KBM-7 (cell line): ENCODE measurements at places on chromosomes 4 and X.
A peak's percentile ranks its signal among the peaks of the same experiment; 100 is the strongest.

DNA sequence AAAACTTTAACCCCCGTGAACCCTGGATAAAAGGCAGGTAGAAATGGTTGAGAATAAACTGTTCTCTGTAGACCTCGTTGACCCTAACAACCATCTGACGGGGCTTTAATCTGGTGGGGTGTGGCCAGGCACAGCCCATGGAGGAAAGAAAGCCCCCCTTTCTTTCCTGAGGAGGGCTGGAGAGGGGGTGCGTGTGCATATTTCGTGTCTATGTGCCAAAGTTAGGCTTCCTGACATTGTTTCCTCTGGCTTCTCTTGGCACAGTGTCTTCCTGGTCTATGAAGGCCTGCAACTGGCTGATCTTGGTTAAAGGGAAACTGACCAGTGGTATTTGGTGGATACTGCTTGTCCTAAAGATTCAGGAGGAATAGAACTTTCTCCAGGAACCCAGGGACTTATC is 97.1 kb downstream of the MGST2 start:
- DNase-seq = no peak

- DNase-seq = no peak
These were observed 13.5 kb downstream of the LETM1 start for GRCh38 chr4:1842339-1842895.

DNA sequence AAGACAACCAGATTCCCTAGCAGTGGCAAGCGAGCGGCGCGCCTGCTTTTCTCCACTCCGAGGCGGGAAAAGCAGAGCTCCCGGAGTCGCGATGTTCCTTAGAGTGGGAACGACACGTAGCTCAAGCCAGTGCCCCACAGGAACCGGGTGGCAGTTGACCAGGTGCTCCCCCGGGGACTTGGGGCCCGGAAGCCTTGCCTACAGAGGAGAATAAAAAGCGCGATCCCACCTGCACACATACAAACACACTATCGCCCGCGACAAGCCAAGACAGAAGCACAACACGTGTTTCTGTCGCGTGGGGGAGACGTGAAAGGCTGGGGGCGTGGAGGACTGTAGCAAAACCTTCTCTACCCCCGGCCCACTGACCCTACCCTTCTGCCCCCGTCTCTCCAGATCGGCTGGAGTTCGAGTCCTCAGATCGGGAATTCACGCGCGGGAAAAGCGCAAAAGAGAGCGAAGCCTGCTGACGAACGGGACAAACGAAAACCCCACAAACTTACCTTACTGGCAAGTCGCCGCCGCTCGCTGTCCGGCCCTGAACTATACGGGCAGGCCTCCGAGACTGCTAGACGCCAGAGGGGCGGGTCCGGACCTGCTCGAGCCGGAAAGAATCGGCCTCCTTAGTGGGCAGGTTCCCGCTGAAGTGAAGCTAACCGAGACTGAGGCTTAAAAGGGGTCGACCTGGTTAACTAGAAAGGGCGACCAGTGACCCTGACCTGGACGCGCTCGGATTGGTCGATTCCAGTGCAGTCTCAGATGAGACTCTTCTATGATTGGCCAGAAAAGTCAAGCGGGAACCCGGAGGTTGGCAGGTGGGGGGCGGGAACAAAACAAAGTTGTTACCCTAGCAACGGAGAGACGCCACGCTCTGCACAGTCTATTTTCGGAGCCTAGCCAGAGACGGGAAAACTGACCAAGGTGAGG is at the start of the genes DNAAF6 and NUP62CL:
TSS of gene DNAAF6 (plus strand) at position 842 of the 927 bp plus-strand sequence. CDS start 6,265 bp downstream, outside the sequence.
TSS of gene NUP62CL (minus strand) at position 664 of the 927 bp plus-strand sequence. CDS start 31,287 bp downstream, outside the sequence.
- DNase-seq = peak; percentile 97

DNA sequence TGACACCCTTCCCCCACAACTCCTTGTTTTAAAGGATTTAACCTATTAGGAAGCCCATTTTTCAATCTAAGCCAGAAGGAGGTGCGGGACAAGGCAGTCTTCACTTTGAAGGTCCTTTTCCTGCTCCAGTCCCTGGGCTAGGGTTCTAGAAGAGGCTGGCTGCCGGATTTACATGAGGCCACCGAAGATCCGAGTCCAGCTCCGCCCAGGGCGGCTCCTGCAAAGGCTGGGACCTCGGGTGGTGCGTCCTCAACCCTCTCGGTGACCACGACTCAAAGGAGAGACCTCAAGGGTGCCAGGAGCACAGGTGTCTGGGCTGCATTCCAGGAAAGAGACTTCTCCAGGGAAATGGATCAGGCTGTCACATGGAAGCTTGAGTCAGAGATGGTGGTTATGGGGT is 471.6 kb downstream of the PCDH19 start:
- DNase-seq = no peak

GRCh38 chr4:152610131-152610530 is 69.7 kb downstream of the TMEM154 start:
- no peak for DNase-seq

DNA sequence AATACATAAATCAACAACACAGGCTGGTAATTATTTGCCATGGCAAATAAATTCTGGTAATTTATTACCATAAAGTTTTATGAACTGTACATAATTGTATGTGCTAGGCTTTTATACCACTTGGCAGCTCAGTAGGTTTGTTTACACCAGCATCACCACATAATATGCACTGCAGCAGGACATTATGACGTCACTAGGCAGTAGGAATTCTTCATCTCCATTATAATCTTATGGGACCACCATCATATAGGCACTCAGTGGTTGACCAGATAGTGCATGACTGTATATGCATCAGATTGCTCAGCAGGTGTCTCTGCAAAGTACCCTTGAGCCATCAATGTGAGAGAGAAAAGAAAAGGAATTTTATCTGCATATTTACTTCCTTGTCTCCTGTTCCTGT is 295.4 kb downstream of the CFAP47 start:
- no peak for DNase-seq

DNA sequence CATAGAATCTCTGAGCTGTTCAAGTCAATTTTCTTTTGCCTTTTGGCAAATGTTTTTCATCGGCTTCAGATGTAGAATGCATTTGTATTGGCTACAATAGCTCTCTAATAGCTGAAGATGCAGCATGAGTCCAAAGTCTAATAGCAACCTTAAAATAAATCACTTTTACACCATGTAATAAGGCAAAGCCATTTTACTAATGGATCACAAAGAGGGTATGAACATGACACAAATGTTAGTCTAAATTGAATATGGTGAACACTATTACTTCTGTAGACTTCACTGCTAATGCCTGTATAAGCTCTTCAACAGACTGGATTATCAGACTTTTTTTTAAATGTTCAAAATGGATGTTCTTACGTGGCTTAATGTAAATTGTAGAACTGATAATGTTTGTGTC is 645.3 kb downstream of the TLL1 start:
- no peak for DNase-seq

GRCh38 chr4:78293348-78293747 is 236.2 kb downstream of the FRAS1 start:
- no peak for DNase-seq

- no peak for DNase-seq
These were observed 16.8 kb downstream of the SMAD1 start for GRCh38 chr4:145498430-145498829.

DNA sequence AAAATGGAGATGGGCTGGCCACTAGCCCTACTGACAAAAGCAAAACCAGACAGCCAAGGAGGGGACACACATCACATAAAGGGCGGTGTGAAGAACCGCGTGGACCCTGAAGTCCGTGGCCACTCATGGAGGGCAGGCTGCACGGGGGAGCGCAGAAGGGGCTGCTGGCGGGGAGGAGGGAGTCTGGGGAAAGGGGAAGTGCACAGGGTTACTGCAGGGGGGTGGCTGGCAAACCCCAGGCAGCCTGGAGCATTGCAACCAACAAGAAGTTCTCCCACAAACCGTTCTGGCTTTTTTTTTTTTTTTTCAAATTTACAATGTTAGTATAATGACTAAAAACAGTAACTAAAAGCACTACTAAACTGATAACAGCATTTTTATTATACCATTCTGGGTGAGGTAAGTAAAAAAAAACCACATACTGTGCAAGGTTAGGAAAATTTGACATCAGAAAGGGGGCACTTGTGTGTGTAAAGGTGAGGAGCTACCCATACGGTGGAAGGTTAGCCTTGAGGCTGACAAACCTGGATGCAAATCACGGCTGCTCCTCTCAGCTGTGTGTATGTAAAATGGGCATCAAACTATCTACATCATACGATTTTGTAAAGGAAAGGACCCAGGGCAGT is 87.1 kb downstream of the TSPAN5 start:
- peak; percentile 73 for DNase-seq

DNA sequence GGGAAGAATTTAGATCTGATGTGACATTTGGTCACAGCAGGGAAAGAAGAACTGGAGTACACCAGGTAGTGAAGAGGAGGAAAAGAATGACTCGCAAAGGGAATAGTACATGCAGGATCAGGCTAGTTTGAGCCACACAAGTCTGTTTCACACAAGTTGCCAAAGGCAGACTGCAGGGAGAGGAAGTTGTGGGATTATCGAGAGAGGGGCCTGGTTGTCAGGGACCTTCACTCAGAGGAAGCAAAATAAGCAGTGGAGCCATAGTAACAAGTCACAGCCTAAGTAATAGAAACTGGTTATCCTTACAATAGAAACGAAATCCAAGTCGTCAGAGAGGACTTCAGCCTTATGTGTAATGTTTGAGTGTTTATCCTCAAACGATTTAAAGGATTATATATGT is 316.7 kb upstream of the HTR2C start:
- peak; percentile 84 for DNase-seq

- no peak for DNase-seq
These were observed 94.7 kb upstream of the PUDP start for GRCh38 chrX:7242613-7243012.

DNA sequence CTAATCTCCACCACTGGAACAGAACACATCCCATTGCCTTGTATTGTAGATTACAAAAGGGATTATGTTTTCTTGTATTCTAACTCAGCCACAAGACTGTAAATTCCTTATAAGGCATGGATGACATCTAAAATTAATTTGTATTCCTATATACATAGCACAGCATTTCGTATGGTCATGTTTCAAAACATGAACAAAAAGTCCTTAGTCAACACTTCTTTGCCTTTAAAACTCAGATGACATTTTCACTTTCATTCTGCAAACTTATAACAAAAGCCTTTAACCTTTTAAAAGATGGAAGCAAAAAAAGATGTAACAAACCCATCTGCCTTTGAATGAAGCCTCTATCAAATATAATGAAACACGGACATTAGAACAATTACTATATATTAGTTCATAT is 181.3 kb downstream of the IQCM start:
- no peak for DNase-seq

DNA sequence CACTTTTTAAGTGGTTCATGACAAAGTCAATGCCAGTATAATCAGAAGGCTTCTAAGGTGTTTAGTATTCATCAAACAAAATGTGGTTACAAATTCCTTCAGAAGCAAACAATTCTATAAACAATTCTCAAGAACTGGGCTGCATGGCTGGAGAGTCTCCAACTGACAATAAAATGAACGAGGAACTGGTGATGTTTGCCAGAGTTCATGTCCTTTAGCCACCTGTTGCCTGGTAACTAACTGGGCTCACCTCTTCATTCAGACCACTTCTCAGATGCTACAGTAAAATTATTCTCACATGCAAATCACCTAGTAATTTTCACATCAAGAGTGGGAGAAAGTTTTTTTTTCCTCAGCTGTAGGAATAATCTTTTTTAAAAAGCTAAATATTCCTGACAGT is 53.3 kb downstream of the CAMK2D start:
- no peak for DNase-seq

DNA sequence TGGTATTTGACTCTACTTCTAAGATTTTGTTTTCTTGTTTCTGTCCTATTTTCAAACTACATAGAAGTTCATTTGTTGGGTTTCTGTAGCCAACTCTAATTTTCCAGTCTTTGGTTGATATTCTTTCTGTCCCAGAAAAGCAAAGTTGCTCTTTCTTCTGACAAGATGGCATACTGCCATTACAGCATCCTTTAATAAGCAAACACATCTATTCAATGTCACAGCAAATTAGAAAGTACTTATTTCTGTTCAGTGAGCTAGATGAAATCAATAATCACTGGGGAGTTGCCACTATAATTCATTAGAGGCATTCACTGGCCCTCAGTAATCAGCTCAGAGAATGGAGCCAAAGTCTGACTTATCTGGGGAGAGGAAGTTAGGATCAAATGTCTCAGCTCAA is 1258.0 kb upstream of the IGFBP7 start:
- no peak for DNase-seq

DNA sequence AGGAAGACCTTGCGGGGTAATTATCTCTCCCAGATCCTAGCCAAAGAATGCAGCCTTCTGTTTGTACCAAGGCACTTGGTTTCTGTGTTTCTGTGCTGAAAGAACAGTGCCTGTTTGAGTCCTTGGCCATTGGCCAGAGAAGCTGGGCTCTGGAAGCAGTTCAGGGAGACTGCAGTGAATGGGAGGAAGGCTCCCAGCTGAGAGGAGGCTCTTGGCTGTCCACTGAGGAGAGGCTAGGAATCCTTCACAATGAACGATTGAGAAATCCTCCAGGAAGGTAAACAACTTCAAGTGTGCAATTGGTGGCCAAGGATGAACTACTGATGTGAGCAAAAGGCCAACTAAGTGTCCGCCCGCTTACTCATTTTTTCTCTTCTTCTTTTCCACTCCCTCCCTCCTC is 61.3 kb downstream of the HS3ST1 start:
- no peak for DNase-seq

GRCh38 chrX:16659321-16659720 is 9.4 kb downstream of the S100G start:
- no peak for DNase-seq

DNA sequence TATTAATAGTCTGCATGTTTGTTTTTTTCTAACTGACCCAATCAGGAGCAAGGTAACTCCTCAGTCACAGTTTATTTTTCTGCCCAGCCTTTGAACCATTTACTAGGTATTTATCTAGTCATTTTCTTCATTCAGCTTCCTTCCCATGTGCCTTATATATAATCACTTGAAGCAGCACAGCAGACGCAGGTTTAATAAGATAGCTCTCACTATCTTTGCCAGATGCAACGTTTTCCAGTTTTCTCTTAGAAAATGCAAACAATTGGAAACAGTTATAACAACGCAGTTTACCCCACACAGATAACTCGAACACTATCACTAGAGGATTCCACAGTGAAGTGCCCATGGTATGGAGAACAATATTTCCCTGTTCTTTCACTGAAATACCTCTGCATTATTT is 56.4 kb upstream of the NFKB1 start:
- DNase-seq = no peak

- DNase-seq = no peak
These were observed 28.8 kb upstream of the TRPC3 start for GRCh38 chr4:121980643-121981042.
